ENCODE measurements at places on chromosomes 2 and 18.

GRCh38 chr18:40883271-40883670 lies 1071.8 kb upstream of the PIK3C3 start:
- DNase-seq, result no peak

- no peak for DNase-seq
These were observed 262.9 kb upstream of the MAP2 start for GRCh38 chr2:209160800-209161588.

DNA sequence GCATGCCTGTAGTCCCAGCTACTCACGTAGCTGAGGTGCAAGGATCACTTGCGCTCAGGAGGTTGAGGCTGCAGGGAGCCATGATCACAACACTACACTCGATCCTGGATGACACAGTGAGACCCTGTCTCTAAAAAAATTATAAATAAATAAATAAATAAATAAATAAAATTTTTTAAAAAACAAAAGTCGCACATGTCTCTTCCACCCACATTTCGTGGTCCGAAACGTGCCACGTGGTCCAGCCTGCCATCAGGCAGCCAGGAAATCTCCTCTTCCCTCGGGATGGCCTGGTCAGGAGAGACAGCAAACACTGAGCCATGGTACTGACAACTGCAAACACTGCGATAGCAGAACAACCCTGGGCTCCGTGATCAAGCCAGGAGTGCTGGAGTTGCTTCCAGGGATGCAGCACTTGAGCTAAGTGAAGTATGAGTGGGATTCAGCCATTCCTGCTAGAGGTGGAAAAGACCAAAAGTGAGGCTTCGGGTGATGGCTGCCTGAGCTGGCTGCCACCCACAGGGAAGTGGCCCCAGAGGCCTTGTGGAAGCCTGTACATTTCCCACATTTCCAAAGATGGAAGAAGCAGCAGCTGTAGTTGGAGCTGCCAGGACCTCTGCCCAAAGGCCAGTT lies 193.1 kb downstream of the SMAD2 start:
- no peak for DNase-seq

DNA sequence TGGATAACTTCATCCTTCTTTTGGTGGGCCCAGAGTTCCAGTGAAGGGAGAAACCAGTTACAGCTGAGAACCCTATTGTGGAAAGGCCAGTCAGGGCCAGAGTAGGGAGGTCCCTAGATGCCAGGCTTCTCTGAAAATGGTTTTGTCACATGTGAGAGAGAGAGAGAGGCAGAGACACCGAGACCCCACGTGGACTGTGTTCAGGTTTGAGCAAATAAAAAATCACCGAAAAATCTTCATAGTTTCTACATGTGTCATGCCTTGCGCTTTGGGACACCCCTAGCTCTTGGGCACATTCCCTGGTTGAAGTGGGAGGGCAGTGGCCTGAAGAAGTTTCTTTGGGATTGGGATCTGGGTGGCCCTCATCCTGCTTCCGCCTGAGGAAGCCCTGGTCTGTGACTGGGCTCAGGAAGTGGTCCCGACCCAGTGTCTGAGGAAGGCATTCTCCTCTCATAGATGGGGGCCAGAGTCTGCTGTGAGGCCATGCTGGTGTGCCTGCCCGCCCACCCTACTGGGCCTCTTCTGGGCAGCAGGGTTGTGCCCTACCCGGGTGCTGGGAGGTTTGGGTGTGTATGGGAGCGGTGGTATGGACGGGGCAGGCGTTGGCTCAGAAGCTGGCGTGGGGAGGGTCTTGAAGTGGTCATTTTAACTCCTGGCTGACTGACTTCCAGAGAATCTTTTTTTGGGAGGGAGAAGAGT lies 16.1 kb downstream of the NCK2 start:
- peak; percentile 1 for DNase-seq

DNA sequence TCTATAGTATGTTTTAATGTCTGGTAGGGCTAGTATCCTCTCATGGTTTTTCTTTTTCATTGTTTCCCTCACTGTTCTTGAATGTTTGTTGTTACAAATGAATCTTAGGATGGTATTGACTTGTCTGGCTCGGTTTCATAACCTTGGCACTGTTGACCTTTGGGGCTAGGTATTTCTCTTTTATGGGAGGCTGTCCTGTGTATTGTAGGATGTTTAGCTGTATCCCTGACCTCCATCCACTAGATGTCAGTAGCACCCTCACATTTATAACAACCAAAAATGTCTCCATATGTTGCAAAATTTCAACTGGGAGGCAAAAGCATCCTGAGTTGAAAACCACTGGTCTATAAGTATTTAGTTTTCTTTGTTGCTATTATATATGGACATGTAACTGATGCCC lies 7.0 kb upstream of the AOX1 start:
- DNase-seq, result no peak

- DNase-seq, result no peak
These were observed 180.3 kb upstream of the BCL2L11 start for GRCh38 chr2:110940376-110940910.

Measured in CD4-positive, alpha-beta T cell treated with Interleukin-17A for 4 hours (primary cell).